ENCODE measurements at places on chromosomes 5 and 9.

DNA sequence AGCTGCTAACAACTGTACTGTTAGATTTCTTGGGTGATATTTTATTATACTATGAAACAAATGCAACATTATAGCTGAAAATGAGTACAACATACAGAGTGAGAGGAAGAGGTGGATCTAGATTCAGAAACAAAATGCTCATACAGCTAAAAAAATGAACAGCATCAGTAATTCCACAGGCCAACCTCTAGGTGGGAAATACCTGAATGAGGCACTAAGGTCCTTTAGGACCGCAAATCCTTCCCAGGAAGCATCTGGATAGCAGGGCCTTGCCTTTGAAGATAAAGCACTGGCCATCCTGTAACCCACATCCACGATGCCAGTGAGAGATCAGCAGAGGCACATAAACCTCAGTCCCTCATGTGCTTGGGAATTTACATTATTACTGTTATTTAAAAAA is 310.8 kb downstream of the YTHDC2 start:
- DNase-seq: no peak

- no peak for DNase-seq
Observed at GRCh38 chr5:98031926-98032325, 741.5 kb upstream of the RGMB start.

DNA sequence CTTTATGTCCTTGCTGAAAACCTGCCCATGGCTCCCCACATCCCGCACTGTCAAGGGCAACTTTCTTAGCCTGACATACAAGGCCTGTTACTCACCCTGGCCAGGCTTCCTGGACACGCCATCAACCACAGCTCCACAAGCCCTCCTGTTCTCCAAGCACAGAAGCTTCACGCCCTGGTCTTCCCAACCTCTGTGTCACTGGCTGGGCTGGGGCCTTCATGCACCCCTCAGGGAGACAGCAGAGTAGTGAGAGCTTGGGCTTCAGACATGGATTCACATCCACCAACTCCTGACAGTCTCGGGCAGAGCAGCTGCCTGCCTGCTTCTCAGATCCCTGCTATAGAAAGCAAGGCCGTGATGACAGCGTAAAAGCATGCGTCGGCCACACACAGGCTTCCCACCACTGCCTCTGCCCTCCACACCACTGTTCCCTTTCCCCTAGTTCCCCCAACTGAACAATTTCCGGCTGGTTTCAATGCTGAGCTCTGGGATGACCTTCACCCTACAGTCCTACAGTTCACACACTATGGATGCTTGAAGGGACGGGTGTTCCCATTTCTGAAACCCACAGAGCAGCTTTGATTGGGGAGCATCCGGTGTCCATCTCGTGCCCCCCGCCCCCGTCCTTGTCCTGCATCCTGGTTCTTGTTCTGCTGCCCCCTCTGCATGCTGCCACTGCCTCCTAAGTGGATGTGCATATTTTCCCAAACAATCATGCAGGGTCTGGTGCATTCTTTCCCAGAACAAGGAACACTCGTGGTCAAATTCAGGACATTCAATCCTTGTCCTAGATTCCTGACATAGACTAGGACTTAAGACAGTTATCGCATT is 33.4 kb upstream of the ADAMTS2 start:
- DNase-seq: no peak

DNA sequence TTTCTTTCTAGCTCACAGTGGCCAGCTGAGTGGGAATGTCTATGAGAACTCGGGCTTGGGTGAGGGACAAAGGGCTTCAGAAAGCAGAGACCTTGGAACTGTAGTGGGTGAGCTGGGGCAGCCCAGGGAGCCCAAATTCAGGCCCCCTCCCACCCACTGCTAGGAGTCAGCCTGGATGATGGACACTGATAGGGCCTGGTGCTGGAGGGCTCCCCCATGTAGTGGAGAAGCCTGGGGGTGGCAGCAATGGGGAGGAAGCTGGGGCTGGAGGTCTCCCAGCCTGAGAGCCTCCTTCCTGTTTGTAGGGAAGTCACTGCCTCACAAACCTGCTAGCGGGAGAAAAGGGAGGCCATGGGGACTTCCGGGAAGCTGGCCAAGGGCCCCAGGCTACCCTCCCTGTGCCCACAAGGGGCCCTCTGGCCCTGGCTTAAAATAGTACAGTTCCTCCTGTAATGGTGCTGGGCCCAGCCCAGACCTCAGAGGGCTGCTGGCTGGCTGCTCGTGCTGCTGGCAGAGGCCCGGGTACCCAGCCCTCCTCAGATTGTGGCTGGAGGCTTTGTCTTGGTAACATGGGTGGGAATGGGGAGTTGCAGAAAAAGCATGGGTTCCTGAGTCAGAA is 6.3 kb upstream of the NR5A1 start:
- DNase-seq: no peak

- DNase-seq: no peak
Observed at GRCh38 chr5:91025449-91025848, 357.7 kb downstream of the ARRDC3 start.

- DNase-seq: no peak
Observed at GRCh38 chr9:81137976-81138568, 551.3 kb downstream of the TLE1 start.

- DNase-seq: no peak
Observed at GRCh38 chr5:10265245-10266109, 15.4 kb downstream of the CCT5 start.

- no peak for DNase-seq
Observed at GRCh38 chr9:83468821-83469220, 69.4 kb downstream of the FRMD3 start.

DNA sequence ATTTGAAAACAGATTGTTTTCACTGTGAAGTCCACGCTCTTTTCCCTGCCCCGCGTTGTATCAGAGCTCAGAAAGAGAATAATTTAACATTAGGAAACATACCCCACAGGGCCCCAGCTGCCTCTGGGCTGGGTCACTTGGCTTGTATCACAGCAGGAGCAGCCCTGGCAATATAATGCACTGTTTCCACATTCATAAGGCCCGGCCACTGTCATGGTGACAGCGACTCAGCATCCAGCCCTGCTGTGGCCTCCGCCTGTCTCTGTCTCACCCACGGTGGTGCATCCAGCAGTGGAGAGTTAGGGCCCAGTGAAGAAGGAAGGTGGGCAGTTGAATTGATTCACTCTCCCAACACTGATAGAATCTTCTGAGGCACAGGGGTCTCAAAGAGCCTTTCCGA is 188.9 kb downstream of the NSG2 start:
- no peak for DNase-seq

- peak; percentile 62 for DNase-seq
Observed at GRCh38 chr9:36980148-36980974, 53.7 kb downstream of the PAX5 start.

DNA sequence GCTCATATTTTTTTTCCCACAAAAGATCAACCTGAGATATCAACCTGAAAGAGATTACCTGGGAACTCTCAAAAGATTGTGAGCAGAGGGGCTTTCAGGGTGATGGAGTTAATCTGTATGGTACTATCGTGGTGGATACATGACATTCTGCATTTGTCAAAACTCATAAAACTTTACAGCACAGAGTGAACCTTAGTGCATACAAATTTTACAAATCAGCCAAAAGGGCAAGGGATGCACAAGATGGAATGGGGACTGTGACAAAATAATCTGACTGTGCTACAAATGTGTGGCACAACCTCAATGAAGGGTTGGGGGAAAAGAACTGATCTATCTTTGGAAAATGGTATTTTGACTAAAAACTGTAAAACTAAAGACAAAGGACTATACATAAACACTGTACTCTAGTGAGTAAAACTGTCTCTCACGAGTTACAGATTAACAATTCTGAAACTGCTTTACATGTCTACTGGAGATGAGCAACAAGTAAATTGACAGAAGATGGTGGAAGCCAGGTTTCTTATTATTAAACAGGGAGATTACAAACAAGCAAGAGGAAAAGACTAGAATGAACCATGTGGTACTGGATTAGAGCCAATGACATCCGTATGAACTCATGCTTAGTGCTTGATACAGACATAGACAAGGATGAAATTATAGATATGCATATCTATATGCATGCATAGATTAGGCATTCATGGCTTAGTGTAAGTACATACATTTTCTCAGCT is 24.8 kb upstream of the RLN1 start:
- DNase-seq: no peak

- no peak for DNase-seq
Observed at GRCh38 chr5:642481-642880, 30.3 kb downstream of the CEP72 start.

- no peak for DNase-seq
Observed at GRCh38 chr5:32713770-32714381, 2.8 kb downstream of the NPR3 start.

- DNase-seq: no peak
Observed at GRCh38 chr5:110304176-110304575, 422.3 kb downstream of the TMEM232 start.

DNA sequence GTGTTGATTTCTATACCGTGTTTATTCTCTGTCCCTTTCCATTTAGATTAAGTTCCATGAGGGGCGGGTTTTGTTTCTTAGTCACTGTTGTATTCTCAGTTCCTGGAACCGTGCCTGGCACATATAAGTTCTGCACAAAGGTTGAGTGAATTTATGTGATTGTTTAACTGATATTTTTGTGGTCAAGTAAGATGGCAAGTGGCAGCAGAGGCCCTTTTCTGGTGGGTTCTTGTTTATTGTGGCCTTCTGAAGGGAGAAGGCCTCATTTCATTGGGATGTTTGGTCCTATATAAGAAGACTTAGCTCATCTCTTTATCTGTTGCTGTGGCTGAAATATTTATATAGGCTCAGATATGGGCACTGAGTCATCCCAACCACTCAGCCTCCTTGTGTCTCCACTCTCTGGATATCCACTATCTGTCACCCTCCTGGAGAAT is 262.5 kb downstream of the PSAT1 start:
- DNase-seq: no peak

DNA sequence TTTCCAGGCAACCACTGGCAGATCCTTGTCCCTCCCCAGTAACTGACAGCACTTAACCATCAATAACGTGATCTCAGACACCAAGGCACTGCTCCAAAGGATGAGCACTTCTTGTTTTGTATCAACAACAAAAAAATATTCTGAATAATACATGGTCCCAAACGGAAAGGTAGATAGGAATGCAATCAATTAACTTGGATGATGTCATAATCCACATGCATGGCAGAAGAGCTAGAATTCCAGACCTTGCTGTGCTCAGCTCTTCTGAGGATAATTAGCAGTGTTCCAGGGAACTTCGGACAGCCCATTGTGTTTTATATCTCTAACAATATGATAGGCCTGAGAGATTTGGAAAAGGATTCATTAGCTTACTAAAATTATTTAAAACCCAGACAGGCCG is 288.4 kb upstream of the PCSK5 start:
- DNase-seq: no peak

- no peak for DNase-seq
Observed at GRCh38 chr5:127031147-127031862, 947 bp upstream of the MARCHF3 start.

GRCh38 chr5:16238018-16238417 is 58.4 kb upstream of the MARCHF11 start:
- no peak for DNase-seq

GRCh38 chr9:109289931-109290330 is 30.9 kb downstream of the EPB41L4B start:
- no peak for DNase-seq

- no peak for DNase-seq
Observed at GRCh38 chr5:93247105-93247504, 333.9 kb downstream of the NR2F1-AS1 start.

- no peak for DNase-seq
Observed at GRCh38 chr5:110268985-110269384, 457.5 kb downstream of the TMEM232 start.

GRCh38 chr9:110486218-110486617 is 93.3 kb downstream of the SVEP1 start:
- no peak for DNase-seq

- DNase-seq: no peak
Observed at GRCh38 chr5:132751444-132751843, 4.2 kb downstream of the CCNI2 start.

GRCh38 chr5:130601-131131 is 38.7 kb downstream of the PLEKHG4B start:
- DNase-seq: no peak

GRCh38 chr9:102405218-102405867 is 589.8 kb upstream of the CYLC2 start:
- peak; percentile 0 for DNase-seq

DNA sequence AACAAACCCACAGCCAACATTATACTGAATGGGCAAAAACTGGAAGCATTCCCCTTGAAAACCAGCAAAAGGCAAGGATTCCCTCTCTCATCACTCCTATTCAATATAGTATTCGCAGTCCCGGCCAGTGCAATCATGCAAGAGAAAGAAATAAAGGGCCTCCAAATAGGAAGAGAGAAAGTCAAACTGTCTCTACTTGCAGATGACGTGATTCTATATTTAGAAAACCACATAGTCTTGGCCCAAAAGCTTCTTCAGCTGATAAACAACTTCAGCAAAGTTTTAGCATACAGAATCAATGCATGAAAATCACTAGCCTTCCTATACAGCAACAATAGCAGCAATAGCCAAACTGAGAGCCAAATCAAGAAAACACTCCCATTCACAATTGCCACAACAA is 333.7 kb upstream of the EDIL3 start:
- DNase-seq: no peak

- DNase-seq: no peak
Observed at GRCh38 chr9:136312009-136312375, 8.1 kb upstream of the CCDC187 start.
